ENCODE measurements at places on chromosomes 4 and X.
A peak's percentile ranks its signal among the peaks of the same experiment; 100 is the strongest.

- peak; percentile 27 for DNase-seq
Measured at GRCh38 chr4:8336412-8337075, 67.0 kb downstream of the HTRA3 start.

DNA sequence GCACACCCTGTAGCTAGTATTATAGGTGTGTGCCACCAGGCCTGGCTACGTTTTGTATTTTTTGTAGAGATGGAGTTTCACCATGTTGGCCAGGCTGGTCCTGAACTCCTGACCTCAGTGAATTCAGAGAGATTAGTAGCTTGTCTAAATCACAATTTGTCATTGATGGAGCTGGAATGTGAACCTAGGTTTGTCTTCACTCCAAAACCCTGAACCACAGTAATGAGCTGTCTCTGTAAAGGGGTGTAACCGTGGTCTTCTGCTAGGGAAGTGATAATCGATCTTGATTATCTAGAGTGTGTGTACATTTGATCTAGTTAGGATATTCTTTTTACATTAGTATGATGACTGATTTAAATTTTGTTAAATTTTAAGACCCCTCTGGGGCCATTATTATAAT lies 8.3 kb downstream of the ARHGAP10 start:
- no peak for DNase-seq

DNA sequence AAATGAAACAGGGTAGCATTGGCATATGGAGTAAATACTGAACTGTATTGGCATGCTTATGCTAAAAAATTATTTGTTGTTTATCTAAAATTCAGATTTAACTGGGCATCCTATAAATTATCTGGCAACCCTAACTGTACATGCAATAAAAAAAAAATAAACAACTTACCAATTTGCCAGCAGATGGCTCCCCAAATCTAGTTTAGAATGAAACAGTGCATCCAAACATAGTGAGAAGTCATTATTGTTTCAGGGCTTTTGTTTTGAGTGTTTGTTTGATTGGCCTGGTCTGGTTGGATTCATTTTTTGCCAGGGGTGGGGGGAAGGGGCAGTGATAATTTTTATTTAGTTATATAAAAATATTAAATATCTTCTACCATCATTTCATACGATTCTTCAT lies 12.8 kb upstream of the NSUN7 start:
- DNase-seq: no peak

- DNase-seq: no peak
Measured at GRCh38 chr4:71338846-71339593, at the start of gene SLC4A4. Gene SLC4A4, plus strand, starts transcription at chr4:71339020.

GRCh38 chr4:123624959-123625358 lies 228.4 kb downstream of the SPRY1 start:
- no peak for DNase-seq

- no peak for DNase-seq
Measured at GRCh38 chrX:124211312-124211942, 121.0 kb upstream of the TEX13D start.

GRCh38 chr4:7103031-7103606 lies 35.3 kb upstream of the GRPEL1 start:
- peak; percentile 91 for DNase-seq

DNA sequence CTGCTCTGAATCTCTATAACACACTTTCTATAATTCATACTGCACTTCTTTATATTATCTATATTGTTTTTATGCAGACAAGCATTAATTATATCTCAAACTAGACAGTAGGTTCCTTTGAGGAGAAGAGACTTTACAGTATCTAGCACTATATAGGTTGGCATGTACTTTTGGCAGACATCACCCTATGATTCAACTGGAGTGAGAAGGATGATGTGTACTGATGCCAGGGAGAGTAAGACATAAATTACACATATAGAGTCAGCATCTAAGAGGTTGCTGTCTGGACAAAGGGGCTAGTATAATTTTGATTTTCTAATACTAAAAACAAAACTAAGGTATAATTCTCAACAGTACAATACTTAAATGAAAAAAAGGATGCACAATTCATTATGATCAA lies 5.1 kb upstream of the RBM41 start:
- DNase-seq: no peak

- DNase-seq: no peak
Measured at GRCh38 chr4:17763416-17763815, 18.0 kb downstream of the FAM184B start.

GRCh38 chrX:139015627-139016026 lies 304.1 kb upstream of the FGF13 start:
- DNase-seq: no peak

DNA sequence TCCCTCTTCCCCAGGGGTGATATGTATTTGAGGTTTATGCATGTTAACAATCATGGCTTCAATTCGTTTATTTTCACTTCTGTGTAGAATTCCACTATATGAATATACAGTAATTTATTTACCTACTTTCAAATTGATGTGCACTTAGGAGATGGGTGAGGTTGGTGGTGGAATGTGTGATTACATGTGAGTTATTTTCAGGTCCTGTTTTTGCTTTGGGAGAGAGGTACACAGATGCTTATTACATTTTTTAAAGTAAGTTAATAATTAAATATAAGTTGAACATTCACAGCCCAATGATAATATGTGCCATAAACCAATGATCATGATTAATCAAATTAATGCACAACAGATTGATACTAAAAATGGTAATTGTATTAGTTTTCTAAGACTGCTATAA lies 79.5 kb downstream of the SPRY1 start:
- DNase-seq: no peak

DNA sequence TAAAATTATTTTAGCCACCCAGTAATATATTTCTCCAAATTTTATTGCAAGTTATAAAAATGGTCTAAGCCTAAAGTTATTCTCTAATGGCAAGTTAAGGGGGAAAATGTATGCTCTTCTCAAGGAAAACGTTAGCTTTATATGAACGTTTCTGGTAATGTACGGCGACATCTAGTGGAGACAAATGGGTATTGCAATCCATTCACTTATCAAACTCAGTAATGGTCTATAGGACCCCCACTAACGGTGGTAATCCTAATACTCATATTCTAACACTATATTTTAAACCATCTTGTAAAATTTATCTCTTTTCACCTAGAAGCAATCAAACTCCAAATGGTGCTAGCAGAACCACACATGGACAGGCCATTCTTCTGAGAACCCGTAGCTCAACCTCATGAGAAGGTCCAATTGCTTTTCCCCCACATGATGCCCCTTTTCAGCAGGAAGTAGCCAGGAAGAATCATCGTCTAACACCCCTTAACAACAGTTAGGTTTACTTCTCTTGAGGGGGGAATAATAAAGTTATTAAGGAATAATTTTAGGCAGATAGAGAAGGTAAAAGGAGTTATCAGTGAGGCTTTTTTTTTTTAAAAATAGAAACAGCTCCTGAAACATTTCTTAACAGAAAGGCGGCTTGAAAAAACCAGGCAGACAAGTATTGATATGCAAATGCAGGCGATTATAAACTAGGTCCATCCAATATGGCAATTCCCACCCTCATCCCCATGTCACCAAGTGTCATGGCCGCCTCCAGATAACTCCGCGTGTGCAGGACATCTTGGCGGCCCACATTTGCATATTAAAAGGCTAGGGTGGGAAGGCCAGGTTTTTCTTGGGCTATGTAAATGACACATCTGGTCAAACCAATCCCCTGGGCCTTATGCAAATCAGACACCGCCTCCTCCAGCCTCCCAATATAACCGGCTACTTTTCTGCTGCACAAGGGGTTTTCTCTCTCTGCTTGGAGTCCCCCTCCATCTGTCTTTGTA lies 35.0 kb downstream of the NUDT11 start:
- DNase-seq: peak; percentile 1

GRCh38 chrX:130645955-130646583 lies 244.3 kb downstream of the RBMX2 start:
- no peak for DNase-seq

GRCh38 chr4:22745234-22745633 lies 52.5 kb downstream of the GBA3 start:
- DNase-seq: no peak

- DNase-seq: no peak
Measured at GRCh38 chr4:60562334-60562733, 637.8 kb upstream of the ADGRL3 start.

DNA sequence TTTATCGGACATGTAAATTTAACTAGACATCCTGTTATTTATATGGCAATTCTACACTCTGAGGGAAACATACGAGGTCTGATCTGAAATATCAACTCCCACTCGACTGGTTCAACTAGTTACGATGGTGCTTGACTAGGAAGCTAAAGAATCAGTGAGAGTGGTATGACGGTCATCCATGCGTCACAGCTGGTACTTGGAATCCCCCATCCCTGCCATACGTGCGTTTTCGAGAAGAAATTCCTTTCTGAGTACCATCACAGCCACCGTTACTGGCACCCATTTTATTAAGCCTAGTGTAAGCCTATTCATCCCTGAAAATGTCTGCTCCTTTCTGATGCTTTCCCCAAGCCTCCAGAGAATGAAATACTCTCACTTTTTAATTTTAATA lies 695 bp upstream of the PIGA start:
- no peak for DNase-seq

DNA sequence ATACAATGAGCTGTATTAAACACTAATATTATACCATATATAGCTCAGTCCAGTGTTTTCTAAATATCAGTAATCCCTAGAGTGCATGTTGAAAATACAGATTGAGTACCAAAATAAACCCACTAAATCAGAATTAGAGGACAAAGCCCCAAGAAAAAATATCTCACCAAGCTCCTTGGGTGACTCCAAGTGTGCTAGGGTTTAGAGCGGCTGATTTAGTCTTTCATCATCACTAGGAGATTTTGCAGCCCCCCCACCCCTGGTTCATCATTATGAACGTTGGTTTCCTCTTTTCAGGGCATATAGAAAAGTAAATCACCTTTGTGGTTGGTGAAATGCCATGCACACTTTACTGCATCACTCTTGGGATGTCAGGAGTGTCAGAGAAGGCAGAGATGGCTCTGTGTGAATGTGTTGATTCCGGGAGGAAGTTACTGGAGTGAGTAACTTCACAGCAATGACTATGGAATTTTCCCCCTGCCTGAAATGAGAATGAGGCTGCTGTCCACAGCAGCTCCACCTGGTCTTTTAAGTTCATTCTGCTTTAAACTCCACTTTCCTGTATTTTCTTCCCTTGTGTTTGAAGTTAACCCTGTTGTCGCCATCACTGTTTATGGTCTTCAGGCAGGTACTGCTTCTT lies 25.2 kb upstream of the ANAPC4 start:
- DNase-seq: peak; percentile 37

DNA sequence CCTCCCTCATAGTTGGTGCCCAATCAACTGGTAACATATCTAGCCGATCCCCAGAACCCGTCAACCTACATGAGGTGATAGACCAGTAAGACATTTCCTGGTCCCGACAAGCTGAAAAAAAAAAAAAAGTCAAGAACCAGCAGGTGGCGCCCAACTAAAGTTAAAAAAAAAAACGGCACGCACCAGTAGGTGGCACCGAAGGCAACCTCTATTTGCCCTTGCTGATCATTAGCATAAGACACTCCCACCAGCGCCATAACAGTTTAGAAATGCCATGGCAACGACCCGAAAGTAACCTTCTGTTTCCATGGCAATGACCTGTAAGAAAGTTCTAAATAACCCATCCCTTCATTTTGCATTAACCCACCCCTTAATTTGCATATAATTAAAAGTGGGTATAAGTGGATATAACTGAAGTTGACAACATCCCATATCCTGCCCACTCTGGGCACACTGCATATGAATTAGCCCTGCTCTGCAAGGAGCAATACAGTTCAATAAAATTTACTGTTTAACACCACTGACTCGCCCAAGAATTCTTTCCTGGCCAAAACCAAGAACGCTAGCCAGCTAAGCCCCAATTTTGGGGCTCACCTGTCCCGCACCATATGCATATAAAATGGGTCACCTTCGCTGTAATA lies 83.9 kb upstream of the SPANXB1 start:
- DNase-seq: no peak

GRCh38 chr4:175891851-175892250 lies 79.8 kb upstream of the GPM6A start:
- DNase-seq: peak; percentile 31

DNA sequence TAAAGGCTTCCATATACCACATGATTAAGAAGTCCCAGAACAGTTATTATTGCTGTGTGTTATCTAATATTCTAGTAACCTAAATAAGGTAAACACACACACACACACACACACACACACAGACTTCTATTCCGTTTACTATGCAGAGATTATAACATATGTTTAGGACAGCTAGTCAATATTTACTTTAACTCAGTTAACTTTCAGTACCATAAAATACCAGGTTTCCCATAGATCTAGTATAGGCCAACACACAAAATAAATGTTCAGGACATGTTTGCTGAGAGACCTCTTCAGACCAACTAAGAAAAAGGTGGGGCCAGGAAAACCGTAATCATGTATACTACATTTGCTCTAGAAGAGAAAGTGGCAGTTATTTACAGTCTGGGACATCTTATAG lies 365.5 kb downstream of the KLHL13 start:
- no peak for DNase-seq

DNA sequence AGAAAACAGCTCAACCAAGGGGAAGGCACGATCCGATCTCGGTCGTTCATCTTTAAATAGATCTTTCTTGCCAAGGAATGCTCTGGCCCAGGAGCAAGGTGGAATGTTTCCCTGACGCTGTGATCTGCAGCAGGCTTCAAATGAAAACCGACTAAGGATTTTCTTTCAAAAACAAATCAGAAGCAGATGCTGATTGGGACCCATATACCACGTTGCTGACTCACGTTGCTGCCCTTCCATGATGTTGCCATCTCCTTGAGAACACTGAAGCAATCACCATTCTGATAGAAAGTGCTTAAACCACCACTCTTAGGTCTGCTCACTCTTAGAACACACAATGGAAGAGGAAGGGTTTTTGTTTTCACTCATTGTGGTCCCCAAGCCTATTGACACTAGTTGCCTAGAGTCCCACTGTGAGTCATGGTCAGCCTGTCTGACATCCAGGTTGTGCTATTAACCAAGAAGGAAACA lies 26.1 kb downstream of the LAMTOR3 start:
- DNase-seq: no peak

GRCh38 chr4:74189331-74190043 lies 31.6 kb downstream of the MTHFD2L start:
- peak; percentile 8 for DNase-seq

- DNase-seq: no peak
Measured at GRCh38 chrX:39214387-39215126, 413.3 kb downstream of the MID1IP1 start.

GRCh38 chr4:83974111-83974780 lies 438.3 kb downstream of the GPAT3 start:
- DNase-seq: no peak

DNA sequence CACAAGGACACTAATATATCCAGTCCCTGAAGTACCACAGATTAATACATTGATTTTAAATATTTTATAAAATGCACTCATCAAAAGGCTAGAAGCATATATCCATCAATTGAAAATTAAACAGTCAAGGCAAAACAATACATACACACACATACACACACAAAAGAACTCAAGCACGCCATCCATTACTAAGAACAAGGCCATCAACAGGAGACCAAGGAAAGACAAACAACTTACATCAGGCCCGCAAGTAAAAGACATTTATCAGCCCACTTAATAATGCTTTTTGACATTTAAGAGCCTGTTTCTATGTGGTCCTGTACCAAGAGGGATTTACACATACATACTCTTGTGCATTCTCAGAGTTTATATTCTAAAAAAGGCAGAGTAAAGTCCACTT lies 50.0 kb upstream of the ZNF827 start:
- no peak for DNase-seq

Data from HTR-8/SVneo (cell line).